Mucosa of gallbladder (tissue), 1 donor: ENCODE measurements at places on chromosomes 7 and 10. TPM values are rescaled to one million over a fixed set of nuclear protein-coding genes. Genes with fewer than 3 reads are reported as not detected.

DNA sequence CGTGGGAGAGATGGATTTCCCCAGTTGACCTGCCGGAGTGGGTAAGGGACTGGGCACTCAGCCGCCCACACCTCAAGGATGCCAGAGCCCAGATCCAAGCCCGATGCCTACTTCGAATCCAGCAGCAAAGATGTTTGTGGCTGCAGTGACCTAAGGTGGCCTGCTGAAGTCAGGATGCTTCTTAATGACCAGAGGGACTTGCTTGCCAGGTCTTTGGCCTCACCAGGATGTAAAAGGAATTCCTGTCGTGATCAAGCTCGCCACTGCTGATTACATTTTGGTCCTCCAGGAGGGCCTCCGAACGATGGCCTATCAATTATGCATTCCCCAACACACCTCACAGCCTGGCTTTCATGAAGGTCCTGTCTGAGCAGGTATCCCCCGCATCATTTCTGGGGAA, 349.5 kb upstream of the ZMIZ1 start:
- DNase-seq, result no peak

- DNase-seq, result no peak
These were observed 51.5 kb downstream of the LRRC4 start for GRCh38 chr7:127979728-127980126.

The PAPOLB gene
- total RNA-seq, result 0.14 TPM

GRCh38 chr7:159096736-159097581, 47.7 kb downstream of the VIPR2 start:
- DNase-seq, result no peak

The UCN3 gene
- total RNA-seq, result 0.58 TPM

The CPA2 gene
- total RNA-seq, result 3.3 TPM

The SFTPD gene
- 0.52 TPM for total RNA-seq

GRCh38 chr7:7707246-7707645, 11.2 kb downstream of the RPA3 start:
- DNase-seq, result no peak

The PARD3 gene
- 39.6 TPM for total RNA-seq

DNA sequence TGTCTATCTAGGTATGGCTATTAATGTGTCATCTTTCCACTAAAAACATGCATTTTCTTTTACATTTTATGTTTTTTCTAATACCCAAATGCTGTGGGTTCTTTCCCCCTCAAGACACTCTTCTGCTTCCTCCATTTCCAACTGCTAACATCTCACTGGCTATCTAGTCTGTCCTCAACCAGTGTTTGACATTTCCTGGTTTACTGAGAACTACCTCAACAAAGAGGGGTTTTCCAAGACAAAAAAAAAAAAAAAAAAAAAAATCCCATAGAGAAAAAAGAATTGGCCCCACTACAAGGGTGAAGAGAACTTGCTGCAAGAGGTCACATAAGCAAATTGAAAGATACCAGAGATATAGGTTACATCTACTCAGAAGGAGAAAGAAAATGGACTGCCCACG, 359.7 kb downstream of the CRPPA start:
- no peak for DNase-seq

- DNase-seq, result no peak
These were observed 45.1 kb downstream of the CUX1 start for GRCh38 chr7:101862280-101863220.

The FAM24B gene
- 4.9 TPM for total RNA-seq

- DNase-seq, result no peak
These were observed 156.9 kb downstream of the PLCE1 start for GRCh38 chr10:94150541-94151184.

- DNase-seq, result peak; percentile 3
These were observed 68.1 kb upstream of the CAMK2B start for GRCh38 chr7:44393238-44394111.

DNA sequence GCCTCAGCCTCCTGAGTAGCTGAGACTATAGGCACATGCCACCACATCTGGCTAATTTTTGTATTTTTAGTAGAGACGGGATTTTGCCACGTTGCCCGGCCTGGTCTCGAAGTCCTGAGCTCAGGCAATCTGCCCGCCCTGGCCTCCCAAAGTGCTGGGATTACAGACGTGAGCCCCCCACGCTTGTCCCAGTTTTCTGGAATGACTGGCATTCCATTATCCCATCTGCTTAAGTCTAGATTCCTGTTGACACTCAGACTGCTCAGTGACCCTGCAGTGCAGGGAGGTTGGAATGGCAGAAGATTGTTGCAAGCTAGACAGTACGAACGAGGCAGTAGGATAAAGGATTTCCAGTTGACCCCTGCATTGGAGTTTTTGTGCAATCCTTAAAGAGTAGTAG, 135.1 kb upstream of the NPS start:
- no peak for DNase-seq

DNA sequence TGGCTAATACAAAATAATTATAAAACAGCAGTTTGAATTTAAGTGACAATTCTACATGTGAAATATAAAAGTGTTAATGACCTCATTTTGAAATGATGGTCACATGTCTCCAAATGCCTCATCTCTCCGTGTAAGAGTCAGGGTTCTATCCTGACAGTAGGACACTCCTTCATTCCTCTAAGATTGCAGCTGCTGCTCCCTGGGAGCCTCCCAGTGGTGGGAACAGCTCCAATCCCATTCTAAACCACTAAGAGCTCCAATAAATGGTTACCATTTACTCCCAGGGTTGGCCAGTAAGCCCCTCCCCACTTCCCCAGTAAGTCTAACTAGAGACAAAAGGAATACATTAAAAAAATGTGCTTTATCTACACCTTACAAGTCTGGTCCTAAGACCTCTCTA, 344.6 kb upstream of the AOAH start:
- DNase-seq, result no peak

DNA sequence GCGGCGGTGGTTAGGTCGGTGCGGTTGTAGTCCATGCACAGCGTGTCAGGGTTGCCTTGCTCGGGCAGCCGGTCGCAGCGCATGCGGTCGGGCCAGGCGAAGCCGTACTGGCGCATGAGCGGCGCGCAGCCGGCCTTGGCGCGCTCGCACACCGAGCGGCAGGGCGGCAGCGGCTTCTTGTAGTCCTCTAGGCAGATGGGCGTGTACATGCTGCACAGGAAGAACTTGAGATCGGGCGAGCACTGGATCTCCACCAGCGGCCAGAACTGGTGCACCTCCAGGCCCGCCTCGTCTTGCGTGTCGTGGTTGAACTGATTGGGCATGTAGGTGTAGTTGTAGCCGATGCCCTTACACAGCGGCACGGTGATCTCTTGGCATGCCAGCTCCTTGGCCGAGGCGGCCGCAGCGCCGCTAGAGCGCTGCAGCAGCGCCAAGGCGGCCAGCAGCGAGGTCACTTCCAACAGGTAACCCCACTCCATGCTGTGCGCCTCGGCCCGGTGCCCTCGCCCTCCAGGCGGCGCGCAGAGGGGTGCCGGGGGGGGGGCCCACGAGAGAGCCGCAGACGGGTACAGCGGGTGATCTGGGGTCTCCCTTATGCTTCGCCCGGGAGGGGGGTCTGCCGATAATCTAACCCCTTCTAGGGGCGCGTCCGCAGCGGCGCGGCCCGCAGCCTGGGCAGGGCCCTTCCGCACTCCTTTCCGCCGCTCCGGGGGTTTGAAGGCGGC, 983 bp downstream of the FZD8 start:
- peak; percentile 61 for DNase-seq

- no peak for DNase-seq
These were observed 28.2 kb upstream of the MPP7 start for GRCh38 chr10:28331066-28331465.

- no peak for DNase-seq
These were observed 26.3 kb downstream of the GUSB start for GRCh38 chr7:65955718-65956117.

- no peak for DNase-seq
These were observed 38.6 kb downstream of the CDC14C start for GRCh38 chr7:48962821-48963505.

The TET1 gene
- 3.1 TPM for total RNA-seq

The FZD8 gene
- total RNA-seq, result 9.4 TPM

DNA sequence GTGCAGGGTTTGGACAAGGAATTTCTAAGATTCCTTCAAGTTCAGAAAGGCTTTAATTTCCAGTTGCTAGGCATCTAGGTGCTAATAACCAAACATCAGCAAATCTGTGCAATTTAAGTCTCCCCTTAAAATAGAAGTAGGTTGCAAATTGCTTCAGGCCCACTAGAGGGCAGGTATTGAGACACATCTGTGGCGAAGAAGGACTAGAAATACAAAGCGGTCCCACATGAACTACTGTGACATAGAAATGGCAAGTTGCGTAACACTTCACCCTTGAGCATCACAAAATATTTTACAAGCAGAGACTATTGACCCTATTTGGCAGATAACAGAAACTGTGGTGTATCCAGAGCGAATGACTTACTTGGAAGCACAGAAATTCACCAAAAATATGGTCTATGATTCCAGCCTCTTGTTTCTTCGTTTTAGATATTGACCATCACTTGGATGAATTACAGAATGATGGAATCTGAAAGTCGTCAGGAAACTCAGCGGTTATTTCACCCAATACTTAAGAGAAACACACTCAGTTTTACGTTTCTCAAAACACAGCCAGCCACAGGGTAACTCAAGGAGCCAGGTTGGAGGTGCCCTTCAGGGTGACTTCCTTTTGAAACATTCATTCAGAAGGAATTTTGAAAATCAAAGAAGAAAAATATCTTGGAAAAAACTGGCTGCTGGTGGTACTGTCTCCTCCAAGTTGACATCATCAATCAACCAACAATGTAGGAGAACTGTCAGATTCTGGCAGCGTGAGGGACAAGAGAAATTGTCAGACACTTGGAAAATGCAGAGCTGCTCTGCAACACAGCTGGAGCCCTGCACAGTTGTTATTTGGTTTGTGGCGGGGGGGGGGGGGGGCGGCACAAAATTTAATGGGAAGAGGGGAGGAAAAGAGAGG, 256.3 kb upstream of the MINDY3 start:
- DNase-seq, result no peak

GRCh38 chr10:84175436-84175835, 1.8 kb downstream of the GPR15LG start:
- no peak for DNase-seq

The SFXN3 gene
- 75.9 TPM for total RNA-seq
